Motor neuron (in vitro differentiated cells): ENCODE measurements at places on chromosomes 4 and X. TPM values are rescaled to one million over a fixed set of nuclear protein-coding genes. Genes with fewer than 3 reads are reported as not detected.

DGAT2L6 gene
- not detected in 2 replicates for total RNA-seq

RBM41 gene
- 12.5 and 14.0 TPM in 2 replicates for total RNA-seq

DGKK gene
- total RNA-seq, result 0.05 TPM in 1 of 2 replicates, not detected in the other

SHOX gene
- 0.23 and 0.41 TPM in 2 replicates for total RNA-seq

SSX2 gene
- not detected in 2 replicates for total RNA-seq

WDR17 gene
- total RNA-seq, result 23.5 and 24.6 TPM in 2 replicates

GAGE12C gene
- total RNA-seq, result not detected in 2 replicates
